ENCODE measurements at places on chromosomes 1 and 21. TPM values are rescaled to one million over a fixed set of nuclear protein-coding genes. Genes with fewer than 3 reads are reported as not detected.

GRCh38 chr1:211752317-211752716, 76.9 kb upstream of the NEK2 start:
- no peak for DNase-seq

- no peak for DNase-seq
Measured at GRCh38 chr1:190474010-190474409, 3.7 kb downstream of the BRINP3 start.

- DNase-seq, result no peak
Measured at GRCh38 chr1:17653276-17653675, 101.9 kb upstream of the ACTL8 start.

DNA sequence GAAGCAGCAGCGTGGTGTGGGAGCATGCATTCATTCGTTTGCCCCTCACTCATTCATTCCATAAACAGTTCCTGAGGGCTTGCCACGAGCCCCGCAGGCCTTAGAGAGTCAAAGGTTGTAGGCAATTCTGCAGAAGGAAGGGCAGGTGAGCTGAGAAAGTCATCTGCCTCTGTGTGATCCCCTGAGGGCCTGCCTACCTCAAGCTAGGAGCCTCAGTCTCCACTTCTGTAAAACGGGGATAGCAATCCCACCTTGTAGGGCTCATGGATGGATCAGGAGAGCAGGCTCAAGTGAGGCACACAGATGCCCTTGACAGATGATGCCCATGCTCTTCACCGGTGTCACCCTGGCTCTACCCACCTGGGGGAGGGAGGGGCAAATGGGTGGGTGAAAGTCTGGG, 26.6 kb upstream of the ALDH4A1 start:
- DNase-seq, result no peak

GRCh38 chr1:231395076-231395997, 26.8 kb downstream of the EGLN1 start:
- no peak for DNase-seq

- no peak for DNase-seq
Measured at GRCh38 chr1:44701141-44701573, 26.6 kb downstream of the ARMH1 start.

DNA sequence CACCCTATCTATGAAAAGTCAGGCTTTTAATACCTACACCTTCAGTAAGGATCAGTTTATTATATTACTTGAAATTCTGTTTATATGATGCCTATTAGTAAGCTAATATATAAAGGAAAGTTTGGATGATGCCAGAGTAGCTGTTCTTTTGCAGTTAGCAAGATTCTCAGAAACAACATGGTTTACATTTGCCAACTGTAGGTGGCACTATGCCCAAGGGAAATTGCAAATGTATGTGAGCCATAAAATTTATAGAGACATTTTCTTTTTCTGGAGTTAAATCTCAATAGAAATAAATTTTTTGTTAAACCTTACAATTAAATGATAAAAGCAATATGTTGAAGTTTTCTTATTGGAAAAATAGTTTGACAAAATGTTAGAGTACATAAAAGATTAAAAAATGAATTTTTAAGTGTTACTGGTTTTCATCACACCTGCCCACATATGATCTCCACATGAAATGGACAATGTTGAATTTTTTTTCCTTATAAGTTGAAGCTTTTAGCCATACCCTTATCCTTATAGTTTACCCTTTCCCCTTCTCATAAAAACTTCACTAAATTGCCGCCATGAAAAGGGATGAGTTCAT, 32.1 kb upstream of the EPHX4 start:
- DNase-seq, result peak; percentile 31

GRCh38 chr1:177891809-177892208, 78.0 kb downstream of the SEC16B start:
- DNase-seq, result no peak

DNA sequence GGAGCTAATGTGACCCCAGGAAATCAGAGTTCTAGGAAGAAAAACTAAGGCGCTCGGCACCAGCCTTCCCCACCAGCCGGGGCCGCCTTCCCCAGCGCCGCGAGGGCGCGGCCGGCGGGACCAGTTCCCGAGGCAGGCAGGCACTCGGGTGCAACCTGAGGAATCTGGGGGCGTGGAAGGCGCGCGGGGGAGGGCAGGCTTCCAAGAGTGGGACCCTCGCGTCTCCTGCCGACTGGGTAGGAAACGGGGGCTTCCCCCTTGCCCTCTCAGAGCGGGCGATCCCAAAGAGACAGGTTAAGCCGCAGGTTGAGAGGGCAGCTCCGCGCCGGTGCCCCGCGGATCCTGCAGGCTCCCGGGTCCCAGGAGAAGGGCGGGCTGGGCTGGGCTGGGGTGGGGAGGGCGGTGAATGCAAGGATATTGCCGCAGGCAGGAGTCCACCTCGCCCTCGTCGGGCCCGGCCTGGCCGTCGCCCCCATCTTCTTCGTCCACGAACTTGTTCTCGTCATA, 431 bp downstream of the ARPC5 start:
- DNase-seq, result peak; percentile 41

The HJV gene
- total RNA-seq, result not detected

The ITLN2 gene
- not detected for total RNA-seq
